Heart right ventricle (tissue), 16 donors: ENCODE measurements at places on chromosomes 13 and 19. TPM values are rescaled to one million over a fixed set of nuclear protein-coding genes. Genes with fewer than 3 reads are reported as not detected.

The ZNF534 gene
- polyA plus RNA-seq: 0.88 TPM

The SELENOV gene
- polyA plus RNA-seq: not detected

The RDH8 gene
- polyA plus RNA-seq: not detected

The CASP14 gene
- polyA plus RNA-seq: not detected
